ENCODE measurements at places on chromosomes 4 and X.

DNA sequence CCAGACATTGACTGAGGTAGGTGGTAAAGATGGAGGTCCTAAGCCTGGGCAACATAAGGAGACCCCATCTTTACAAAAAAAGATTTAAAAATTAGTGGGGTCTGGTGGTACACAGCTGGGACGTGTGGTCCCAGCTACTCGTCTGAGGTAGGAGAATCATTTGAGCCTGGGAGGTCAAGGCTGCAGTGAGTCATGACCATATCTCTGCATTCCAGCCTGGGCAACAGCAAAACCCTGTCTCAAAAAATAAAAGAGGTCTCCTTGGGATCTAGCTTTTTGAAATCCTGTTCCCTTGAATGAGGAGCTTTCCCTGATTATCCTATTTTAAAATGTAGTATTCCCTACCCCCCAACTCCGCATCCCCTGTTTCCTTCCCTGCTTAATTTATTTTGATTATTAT lies 78.7 kb upstream of the OGT start:
- no peak for DNase-seq

- DNase-seq: no peak
These were observed 12.9 kb upstream of the MAOA start for GRCh38 chrX:43643201-43643600.

DNA sequence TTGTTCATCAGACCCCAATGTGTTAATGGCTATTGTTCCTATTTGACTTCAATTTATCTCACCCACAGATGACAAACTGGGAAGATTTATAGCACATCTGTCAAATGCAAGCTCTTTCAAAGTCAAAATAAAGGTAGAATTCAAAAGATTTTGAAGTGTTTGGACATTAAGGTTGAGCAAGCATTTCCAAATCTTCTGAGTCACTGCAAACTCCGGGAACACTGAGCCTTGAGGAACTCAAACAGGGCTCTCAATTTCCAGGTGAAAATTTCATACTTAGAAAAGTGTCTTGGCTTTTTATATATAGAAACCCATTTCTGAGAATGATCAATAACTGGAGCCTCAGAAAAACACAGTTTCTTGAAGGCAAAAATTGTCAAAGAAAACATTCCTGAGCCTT lies 199.5 kb upstream of the IGFBP7 start:
- DNase-seq: no peak

GRCh38 chrX:106875151-106875550 lies 28.0 kb downstream of the RIPPLY1 start:
- no peak for DNase-seq

DNA sequence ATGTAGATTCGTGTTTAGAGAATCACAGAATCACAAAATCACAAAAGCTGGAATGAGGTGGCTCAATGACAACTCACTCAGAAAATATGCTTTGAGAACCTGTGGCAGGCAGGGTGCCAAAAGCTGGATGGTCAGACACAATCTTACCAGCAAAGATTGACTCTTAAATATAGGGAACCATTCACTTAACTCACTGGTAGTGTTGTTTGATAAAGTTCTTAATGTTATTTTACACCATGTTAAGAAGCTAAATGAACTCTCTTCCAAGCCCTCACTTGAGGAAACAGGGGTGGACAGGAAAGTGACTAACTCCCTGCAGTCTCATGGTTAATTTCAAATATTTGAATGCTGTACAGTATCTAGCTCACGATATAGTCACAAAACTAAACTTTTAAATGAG lies 5.7 kb upstream of the SCOC start:
- DNase-seq: no peak

- no peak for DNase-seq
These were observed at the start of gene KLHL4 for GRCh38 chrX:87517571-87518141. TSS of gene KLHL4 (plus strand) at chrX:87517802. CDS start at chrX:87517894, 92 bp downstream.

DNA sequence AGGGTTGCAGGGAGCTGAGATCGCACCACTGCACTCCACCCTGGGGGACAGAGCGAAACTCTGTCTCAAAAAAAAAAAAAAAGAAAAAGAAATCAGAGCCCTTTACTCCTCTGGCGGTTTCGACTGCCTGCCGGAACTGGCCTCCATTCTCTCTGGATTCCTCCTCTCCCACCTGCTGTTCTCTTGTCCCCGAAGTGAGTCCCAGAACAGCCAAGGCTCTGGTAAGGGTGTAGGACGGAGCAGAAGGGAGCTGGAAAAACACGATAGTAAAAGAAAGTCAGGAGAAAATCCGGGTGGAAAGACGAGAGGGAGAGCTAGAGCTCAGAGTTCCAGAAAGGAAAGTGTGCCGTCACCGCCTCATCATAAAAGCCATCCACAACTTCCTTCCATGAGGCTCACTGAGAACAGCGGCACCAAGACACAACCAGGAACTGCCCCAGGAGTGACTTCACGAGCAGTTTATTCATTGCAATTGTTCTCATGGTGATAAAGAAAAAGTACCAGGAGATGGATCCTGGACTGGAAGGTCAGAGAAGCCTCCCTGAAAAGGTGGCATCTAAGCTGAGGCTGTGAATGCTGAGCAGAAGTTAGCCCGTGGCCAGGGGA lies 12.3 kb downstream of the TLR3 start:
- no peak for DNase-seq

- DNase-seq: peak; percentile 69
These were observed 229.0 kb downstream of the ANK2 start for GRCh38 chr4:113278324-113278934.

DNA sequence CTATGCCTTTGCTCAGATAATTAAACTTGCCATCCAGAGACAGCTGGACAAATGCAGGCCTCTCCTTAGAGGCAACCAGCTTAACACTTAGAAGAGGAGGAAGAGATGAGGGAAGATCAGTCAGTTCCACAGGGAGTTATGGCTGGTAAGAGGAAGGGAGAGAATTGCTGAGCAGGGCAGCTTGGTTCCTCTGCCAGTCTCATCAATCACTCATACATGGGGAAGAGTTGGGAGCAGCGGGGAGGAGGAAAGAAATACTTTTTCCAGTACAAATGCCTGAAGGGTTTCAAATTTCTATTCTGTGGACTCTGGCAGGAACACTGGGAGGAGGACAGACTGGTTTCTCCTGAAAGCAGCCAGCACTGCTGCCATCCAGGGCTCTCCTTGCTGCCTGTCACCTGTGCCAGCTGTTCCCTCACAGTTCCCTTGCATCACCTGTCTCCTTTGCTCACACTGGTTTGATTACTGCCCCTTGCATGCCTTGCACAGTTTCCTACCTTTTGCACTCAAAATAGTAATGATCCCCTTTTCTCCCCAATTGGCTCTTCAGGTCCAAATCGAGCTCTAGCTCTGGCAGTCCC lies 59.5 kb downstream of the PGRMC2 start:
- no peak for DNase-seq

DNA sequence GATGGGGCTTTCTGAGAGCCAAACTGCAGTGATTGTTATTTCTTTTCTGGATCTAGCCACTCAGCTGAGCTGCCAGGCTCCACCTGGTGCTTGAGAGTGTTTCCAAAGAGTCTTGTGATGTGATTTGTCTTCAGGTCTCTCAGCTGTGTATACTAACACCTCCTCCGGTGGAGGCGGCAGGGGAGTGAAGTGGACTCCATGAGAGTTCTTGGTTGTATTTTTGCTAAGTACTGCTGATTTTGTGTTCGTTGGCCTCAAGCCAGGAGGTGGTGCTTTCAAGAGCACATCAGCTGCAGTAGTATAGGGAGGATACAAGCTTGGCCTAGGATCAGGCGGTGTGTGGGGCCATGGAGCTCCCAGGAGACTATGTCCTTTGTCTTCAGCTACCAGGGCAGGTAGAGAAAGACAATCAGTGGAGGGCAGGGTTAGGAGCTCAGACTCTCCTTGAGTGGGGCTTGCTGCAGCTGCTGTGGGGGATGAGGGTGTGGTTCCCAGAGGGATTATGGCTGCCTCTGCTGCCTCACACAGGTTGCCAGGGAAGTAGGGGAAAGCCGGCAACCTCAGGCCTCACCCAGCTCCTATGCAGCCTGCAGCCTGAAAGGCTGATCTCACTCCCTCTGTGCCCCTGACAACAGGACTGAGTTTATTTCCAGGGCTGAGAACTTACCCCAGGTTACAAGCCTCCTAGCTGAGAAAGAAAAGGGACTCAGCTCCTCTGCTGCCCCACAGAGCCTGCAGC lies 62.4 kb downstream of the NPFFR2 start:
- no peak for DNase-seq

GRCh38 chrX:153845842-153846241 lies 15.5 kb upstream of the PDZD4 start:
- no peak for DNase-seq

- DNase-seq: no peak
These were observed 91.0 kb downstream of the MID1 start for GRCh38 chrX:10529344-10529743.

- DNase-seq: no peak
These were observed 138.3 kb upstream of the PUDP start for GRCh38 chrX:7286168-7286837.

- no peak for DNase-seq
These were observed 20.5 kb downstream of the PAGE2 start for GRCh38 chrX:55109306-55109705.

DNA sequence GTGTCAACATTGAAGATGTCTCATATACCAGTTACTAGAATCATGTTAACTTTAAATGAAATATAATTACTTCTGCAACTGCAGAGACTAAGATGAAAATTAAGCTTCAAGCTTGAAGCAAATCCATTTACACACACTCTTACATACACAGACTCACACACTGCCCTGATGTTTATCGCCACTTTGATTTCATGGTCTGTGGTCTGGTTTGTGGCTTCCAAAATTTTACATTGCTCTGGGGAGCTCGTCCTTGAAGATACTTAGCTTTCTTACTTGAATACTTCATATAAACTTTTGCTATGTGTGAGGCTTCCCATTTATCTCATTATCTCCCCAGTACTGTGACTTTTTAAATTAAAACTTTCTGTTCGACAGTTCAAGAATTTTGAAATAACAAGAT lies 35.8 kb downstream of the ARHGEF38 start:
- DNase-seq: no peak

GRCh38 chrX:112536544-112536943 lies 143.2 kb downstream of the LHFPL1 start:
- DNase-seq: no peak

DNA sequence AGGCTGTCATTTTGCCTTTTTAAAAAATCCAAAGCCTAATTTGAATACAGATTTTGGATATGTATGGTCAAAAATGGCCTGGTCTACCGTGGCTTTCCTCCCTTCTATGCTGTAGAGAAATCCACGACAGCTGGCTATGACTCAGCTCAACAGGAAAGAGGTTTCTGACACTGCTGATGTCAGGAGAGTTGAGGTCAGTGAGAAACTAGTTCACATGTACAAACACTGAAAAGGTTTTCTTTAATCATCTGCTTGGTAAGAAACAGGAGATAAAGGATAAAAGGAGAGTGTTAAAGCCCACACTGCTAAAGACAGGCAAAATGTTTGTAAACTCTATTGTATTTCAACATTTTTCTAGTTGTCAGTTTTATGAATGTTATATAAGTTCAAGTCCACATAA lies 113.9 kb downstream of the NYX start:
- peak; percentile 35 for DNase-seq

DNA sequence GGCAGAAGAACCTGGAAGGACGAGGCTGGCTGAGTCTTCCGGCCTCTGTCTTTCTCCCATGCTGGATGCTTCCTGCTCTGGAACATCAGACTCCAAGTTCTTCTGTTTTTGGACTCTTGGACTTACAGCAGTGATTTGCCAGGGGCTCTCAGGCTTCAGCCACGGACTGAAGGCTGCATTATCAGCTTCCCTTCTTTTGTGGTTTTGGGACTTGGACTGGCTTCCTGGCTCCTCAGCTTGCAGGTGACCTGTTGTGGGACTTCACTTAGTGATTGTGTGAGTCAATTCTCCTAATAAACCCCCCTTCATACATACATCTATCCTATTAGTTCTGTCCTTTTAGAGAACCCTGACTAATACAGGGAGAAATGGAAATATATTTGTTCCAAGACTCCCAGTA lies 265.8 kb downstream of the PCDH18 start:
- DNase-seq: no peak

DNA sequence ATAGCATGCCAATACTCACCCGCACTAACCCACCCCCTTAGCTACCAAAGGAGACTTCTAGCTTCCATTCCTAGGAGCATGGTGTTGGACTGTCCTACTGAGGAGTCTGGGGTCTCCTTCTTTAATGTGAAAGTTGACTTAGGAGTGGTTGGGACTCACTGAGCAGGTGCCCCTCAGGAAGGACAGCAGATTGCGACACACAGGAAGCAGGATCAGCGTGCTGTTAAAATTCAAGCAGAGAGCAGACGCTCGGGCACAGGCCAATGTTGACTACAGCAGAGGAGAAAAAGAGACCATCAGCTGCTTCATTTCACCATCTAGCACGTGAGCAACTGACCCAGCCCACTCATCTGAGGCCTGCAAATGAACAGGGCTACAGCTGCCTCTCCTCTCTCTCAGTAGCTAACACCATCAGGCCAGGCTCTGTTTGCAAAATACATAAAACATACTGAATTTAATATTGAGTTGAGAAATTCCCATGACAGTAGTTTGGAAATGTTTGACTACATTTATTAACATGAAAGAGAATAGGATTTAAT lies 10.8 kb downstream of the NOX1 start:
- no peak for DNase-seq

DNA sequence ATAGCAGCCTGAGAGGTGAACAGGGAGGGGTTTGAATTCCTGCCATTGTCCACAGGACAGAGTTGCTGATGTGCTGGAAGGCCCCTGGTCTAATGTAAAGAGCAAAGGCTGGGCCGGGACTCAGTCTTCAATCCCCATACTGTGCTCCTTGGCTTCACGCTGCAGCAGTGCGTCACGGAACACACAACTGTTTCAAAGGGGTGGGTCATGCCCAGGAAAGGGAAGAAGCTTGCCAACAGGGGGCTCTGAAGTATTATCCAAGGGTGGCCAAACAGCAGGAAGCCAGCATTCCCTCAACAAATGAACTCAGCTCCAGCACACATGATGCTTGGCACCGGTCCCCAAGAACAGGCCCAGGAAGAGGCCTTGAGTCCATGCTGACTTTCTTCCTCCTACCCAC lies 122.5 kb downstream of the NFKB1 start:
- no peak for DNase-seq

DNA sequence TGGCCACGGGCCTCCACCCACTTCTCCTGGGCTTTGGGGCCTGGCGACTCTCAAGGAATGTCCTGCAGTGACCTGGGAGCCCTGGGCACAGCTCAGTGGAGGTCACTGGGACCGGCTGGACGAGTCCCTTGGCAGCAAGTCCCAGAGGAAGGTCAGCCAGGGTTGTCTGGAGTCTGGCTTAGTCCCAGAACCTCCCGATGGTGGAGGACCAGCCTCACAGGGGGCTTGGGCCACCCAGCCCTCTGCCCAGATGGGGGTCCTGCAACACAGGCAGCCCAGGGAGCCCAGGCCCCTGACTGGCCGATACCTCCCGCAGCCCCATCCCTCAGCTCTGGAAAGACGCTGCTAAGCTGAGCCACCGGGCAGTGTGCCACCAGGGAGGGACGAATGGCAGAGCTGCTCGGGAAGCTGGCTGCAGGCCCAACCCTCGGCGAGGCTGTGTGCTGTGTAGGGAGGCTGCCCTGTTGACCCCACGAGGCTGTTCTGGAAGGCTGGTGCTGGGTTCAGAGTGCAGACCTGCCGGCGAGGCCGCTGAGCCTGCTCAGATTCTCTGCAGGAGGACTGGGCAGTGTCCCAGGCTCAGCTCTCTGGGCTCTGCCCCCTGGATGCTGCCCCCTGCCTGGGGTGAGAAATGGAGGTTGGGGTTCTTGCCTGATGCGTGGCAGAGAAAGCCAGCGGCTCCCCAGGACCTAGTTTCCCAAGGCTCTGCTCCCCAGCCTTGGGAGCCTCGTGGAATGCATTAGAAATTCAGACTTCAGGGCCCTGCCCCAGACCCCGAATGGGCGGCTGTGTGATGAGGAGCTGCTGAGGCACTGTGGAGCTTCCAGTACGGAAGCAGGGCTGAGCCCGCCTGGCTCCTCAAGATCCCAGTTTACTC lies 61.7 kb downstream of the ADRA2C start:
- DNase-seq: no peak

GRCh38 chr4:8606476-8606875 lies 13.9 kb downstream of the CPZ start:
- no peak for DNase-seq

All from stimulated activated CD4-positive, alpha-beta T cell treated with anti-CD3 and anti-CD28 coated beads, Interleukin-4, amount 100 ng/mL, for 24 hours (primary cell).